ENCODE measurements at places on chromosomes 4 and X.

- no peak for DNase-seq
Observed at GRCh38 chr4:40702137-40702799, 47.5 kb upstream of the NSUN7 start.

DNA sequence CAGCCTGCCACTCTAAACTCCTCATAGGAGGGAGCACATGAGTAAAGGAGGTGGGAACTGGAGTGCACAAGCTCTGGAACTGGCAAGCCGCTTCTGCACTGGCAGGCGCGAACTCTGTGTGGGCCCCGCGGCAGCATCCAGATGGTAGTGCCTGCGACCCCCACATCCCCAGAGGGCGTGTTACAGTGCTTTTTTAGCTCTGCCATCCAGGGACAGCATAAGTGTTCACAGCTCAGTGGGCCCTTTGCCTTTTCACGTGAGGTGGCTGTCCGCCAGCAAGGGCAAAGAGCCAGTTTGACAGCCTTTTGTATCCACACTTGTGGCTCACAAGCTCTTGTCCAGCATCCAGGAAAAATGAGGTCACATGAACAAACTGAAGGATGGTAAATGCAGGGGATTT, 581.6 kb upstream of the DIAPH2 start:
- DNase-seq, result no peak

DNA sequence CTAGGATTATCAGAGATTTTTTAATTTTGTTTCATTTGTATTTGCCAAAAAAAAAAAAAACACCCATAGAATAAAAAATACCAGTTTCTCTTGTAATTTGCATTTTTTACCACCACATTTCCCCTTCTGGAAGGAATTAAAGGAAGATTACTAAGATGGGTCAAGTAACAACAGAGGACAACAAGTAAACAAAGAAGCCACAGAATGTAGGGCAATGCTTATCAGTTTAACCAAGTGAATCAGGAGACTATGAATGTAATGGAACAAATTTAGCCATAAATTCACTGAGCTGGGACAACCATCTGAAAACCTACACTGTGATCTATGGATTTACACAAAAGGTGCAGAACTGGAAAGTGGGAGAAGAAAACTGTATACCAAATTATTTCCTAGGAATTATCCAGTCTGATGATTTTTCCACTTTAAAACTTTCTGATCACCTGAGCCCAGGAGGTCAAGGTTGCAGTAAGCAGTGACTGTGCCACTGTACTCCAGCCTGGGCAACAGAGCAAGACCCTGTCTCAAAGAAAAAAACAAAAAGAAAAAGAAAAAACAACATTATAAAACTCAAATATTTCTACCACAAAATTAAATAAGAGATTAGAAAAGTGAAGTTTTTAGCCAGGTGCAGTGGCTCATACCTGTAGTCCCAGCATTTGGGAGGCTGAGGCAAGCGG, 32.4 kb downstream of the LRBA start:
- no peak for DNase-seq

DNA sequence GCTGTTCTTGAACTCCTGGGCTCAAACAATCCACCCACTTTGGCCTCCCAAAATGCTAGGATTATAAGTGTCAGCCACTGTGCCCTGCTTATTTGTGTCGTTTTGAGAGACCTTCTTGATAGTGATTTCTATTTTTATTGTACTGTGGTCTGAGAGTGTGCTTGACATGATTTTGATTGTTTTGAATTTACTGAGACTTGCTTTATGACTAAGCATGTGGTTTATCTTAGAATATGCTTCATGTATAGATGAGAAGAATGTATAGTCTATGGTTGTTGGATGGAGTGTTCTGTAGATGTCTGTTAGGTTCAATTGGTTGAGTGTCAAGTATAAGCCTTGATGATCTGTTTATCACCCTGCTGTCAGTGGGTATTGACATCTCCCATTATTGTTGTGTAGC, 789.3 kb downstream of the IL1RAPL1 start:
- no peak for DNase-seq

GRCh38 chrX:13759152-13759718, 24.7 kb downstream of the OFD1 start:
- no peak for DNase-seq

- DNase-seq, result no peak
Observed at GRCh38 chrX:23061116-23061515, 61.4 kb downstream of the DDX53 start.

GRCh38 chr4:37392521-37393255, 148.1 kb downstream of the NWD2 start:
- no peak for DNase-seq

DNA sequence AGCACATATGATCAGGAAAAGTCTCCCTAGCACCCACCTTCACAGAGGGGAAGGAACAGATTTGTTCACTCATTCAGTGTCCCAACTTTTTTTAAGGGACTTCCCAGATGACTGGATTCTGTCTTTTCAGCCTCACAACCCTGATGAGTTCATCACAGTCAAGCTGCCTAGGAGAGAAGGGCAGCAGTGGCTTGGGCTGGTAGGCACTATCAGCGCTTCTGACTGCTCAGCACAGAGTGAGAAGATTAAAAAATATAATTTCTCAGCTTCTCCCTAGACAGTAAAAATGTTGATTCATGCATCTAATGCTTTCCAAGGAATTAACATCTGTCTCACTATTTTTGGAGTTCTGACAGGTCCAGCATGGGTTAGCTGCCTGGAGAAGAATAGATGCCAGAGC, 328.2 kb downstream of the DTHD1 start:
- DNase-seq, result no peak

DNA sequence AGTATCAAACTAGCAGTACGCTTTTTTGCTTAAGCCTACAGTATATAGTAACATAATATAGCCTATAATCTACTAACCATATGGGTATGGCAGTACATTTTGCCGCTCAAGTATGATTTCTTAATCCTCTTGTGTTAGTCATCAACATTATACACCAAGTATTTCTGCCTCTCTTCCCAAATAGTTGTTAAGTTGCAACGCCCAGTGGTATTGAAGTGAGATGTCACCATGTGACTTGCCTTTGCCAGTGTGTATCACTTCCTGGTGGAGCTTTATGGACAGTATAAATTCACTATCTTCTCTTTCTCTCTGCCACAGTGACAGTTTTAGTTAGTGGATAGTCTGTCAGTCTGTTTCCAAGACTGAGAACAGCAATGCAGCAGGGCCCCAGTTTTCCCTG, 535.5 kb downstream of the PDHA2 start:
- no peak for DNase-seq

GRCh38 chrX:1925053-1925481, 310.2 kb downstream of the ASMT start:
- DNase-seq, result no peak

GRCh38 chr4:40283413-40283812, 51.7 kb upstream of the CHRNA9 start:
- DNase-seq, result no peak

DNA sequence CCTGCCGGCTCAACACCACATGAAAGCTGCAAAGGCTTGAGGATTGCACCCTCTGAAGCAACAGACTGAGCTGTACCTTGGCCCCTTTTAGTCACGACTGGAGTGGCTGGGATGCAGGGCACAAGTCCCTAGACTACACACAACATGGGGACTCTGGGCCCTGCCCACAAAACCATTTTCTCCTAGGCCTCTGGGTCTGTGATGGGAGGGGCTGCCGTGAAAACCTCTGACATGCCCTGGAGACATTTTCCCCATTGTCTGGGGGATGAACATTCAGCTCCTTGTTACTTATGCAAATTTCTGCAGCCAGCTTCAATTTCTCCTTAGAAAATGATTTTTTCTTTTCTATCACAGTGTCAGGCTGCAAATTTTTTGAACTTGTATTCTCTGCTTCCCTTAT, 123.5 kb upstream of the SMARCAD1 start:
- DNase-seq, result no peak

GRCh38 chr4:8913121-8913857, 41.6 kb upstream of the HMX1 start:
- DNase-seq, result no peak

GRCh38 chr4:42331914-42332368, 65.3 kb upstream of the SHISA3 start:
- DNase-seq, result no peak

GRCh38 chr4:153791746-153792617, 3.1 kb upstream of the SFRP2 start:
- no peak for DNase-seq

GRCh38 chr4:37827030-37827685, 672 bp downstream of the PGM2 start:
- DNase-seq, result no peak

DNA sequence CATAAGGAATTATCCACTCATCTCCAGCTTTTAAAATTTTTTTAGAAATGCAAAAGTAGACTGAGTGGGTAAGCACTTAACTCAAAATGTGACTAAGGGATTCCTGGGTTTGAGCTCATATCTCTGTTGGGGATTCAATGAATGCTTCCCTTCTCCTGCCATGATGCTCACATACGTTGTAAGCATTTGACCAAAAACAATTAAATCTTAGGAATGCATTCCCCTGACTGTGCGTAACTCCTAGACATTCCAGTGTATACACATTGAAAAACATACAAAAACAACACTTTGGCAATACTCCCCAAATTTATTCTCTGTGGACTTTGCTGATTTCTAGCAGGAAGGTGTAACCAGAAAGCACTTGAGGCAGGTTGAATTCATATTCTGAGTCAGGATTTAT, 29.8 kb downstream of the SPANXA2 start:
- no peak for DNase-seq

DNA sequence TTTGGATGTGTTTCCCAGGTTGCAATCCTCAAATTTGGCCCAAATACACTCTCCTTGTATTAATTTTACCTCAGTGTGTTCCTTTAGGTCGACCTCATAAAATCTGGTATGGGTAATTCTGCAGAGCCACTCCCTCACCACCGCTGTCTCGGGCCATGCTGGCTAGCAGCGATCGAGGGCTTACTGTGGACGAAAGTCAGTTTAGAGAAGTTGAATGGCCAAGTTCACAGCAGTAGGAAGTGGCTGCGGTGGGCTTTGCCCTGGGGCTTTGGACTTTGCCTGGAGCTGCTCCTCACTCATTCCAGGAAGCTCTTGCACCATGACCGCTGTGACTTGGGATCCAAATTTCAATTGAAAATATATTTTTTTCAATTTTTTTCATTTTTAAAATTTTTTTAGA, 19.6 kb downstream of the TMEM187 start:
- DNase-seq, result no peak

DNA sequence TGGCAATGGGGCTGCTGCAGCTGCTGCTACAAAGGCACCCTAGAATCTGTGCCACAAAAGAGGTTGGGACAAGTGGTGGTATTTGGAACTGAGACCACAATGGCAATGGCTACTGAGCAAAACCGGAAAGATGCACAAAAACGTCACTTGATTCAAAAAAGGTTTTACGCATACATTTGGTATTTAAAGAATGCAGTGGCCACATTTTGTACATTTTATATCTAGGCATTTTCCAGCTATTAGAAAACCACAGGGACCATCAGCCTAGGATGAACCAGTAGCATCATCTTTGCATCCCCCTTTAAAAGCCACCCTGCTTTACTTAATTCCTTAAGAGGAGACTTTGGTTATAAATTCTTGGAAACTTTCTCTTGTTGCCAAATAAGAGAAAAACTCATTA, 104.8 kb upstream of the CXCL13 start:
- no peak for DNase-seq

DNA sequence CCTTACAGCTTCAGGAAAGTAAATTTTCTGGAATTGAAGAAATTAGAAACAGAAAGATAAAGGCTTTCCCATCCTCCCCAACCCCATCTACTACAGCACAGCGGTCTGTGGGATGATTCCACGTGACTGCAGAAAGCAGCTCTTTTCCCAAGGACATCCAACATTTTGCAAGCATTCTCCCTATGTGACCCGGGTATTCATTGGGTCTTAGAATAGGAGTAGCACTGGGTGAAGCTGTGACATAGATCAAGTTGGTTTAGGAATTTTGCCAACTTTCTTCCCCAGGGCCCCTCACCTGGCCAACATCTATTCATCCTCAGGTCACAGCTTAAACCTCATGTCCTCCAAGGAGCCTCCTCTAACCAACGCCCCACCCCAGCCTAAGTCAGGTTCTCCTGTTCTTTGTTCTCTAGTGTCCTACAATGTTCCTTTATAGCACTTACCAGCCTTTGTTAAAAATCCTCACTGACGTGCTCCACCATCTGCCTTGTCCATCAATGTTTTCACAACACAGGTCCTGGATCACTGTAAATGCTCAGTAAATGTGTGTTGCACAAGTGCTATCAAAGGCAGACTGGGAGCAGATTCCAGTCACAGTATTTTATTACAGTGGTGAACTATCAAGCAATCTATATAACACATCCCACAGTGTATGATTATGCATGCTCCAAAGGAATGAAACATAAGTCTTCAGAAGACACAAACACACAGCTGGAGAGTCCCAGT, 80.9 kb upstream of the MTM1 start:
- DNase-seq, result no peak

- no peak for DNase-seq
Observed at GRCh38 chr4:40379248-40379647, 44.1 kb downstream of the CHRNA9 start.

- no peak for DNase-seq
Observed at GRCh38 chr4:141174457-141174856, 41.2 kb upstream of the RNF150 start.

- DNase-seq, result no peak
Observed at GRCh38 chr4:168451744-168452390, 28.4 kb downstream of the DDX60L start.

GRCh38 chrX:49172280-49172780, 632 bp downstream of the PLP2 start:
- peak; percentile 38 for DNase-seq

DNA sequence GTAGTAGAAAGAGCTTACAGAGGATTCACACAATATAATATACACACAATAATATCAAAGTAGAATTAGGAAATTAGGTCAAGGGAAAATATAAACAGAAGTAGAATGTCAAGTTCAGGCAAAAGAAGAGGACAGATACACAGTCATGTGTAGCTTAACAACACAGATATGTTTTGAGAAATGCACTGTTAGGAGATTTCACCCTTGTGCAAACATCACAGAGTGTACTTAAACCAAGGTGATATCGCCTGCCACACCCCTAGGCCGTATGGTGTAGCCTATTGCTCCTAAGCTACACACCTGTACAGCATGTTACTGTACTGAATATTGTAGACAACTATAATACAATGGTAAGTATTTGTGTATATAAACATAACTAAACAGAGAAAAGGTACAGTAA, 110.0 kb upstream of the EDNRA start:
- DNase-seq, result no peak

DNA sequence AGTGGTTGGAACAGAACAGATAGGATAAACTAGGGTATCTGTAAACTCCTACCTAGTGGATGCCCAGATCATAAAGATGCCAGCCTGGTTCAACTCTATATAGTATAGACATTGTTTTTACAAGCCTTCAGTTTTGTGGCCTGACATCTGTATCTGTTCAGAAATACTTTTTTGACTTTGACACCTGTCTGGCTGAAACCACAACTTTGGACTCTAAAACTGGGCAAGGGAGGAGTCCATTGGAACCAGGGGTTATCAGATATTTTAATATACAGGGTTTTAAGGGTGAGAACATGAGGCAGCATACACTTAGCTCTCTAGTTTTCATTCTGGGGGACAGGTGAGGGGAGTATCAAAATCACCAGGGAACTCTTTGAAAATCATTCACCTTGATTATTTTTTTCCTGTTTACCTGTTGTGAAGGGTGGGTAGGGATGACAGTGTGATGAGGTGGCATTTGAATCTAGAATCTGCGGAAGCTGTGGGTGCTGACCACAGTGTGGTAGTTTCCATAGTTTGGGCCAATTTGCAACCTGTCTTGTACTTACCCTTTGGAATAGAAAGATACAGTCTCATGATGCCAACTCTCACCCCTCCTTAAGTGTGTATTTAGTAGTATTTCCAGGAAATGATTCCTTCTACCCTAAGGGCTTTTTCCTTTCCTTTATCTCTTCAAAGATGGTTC, 20.6 kb downstream of the GAB1 start:
- DNase-seq, result no peak

- no peak for DNase-seq
Observed at GRCh38 chr4:139083607-139083955, 68.0 kb downstream of the NOCT start.

All from stimulated activated CD4-positive, alpha-beta T cell treated with anti-CD3 and anti-CD28 coated beads, TNF-alpha, amount 100 ng/mL, for 1 hour (primary cell).